Hematopoietic multipotent progenitor cell treated with erythropoietin and hydrocortisone succinate and interleukin-3 and kit ligand, for 6 days (in vitro differentiated cells): ENCODE measurements at places on chromosomes 3 and 15.

DNA sequence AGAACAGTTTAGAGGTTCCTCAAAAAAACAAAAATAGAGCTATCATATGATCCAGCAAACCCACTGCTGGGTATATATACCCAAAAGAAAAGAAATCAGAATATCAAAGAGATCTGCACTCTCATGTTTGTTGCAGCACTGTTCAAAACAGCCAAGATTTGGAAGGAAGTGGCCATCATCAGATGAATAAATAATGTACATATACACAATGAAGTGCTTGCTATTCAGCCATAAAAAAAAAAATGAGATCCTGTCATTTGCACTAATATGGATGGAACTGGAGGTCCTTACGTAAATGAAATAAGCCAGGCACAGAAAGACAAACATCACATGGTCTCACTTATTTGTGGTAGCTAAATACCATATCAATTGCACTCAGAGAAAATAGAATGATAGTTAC, 58.4 kb downstream of the SCAPER start:
- DNase-seq: no peak

DNA sequence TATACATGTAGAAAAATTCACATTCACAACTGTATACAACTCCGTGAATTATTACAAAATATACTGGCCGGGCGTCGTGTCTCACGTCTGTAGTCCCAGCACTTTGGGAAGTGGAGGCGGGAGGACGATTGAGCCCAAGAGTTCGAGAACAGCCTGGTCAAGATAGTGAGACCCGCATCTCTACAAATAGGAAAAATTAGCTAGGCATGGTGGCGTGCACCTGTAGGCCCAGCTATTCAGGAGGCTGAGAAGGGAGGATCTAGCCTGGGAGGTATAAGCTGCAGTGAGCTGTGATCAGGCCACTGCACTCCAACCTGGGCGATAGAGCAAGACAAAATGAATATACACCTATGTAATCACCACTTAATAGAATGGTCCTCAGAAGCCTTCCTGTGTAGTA, 1.3 kb downstream of the RAD51 start:
- no peak for DNase-seq

- no peak for DNase-seq
Observed at GRCh38 chr15:53506370-53506769, 253.1 kb downstream of the WDR72 start.

- DNase-seq: no peak
Observed at GRCh38 chr3:10085738-10086137, 22.3 kb downstream of the FANCD2OS start.

DNA sequence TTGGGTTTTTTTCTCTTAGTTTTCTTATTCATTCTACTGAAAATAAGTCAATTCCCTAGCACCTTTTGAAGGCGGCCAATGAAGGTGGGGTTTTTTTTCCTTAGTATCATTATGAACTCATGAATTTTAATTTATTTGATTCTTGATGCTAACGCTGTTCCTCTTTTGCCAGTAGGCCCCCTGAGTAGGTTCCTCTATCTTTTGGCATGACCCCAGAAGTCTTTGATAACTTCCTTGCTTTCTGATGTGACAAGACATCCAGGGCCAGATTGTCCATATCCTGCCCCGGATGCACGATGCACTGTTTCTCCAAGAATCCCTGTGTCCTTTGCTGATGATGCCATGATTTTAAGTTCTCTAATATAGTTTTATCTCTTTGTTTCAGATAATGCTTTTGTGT, 20.6 kb downstream of the LRRK1 start:
- peak; percentile 64 for DNase-seq

DNA sequence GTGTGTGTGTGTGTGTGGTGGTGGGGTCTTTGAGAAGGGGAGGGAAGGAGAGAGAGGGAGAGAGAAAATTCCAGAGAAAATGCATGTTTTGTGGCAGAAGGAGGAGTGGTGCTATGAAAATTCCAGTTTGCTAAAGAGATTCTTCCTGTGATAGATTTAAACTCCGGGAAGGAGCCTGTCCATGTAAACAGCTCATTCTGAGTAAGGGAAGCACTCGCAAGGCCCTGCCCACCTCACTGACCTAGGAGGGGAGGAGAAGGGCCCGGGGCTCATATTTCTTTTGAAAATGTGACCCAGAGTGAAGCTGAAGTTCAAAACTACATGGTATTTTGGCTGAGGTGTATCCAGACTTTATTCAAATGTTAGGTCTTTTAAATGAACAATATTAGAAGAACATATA, 41.3 kb downstream of the ADAMTSL3 start:
- DNase-seq: no peak

GRCh38 chr3:108283006-108283405, 13.3 kb upstream of the HHLA2 start:
- no peak for DNase-seq

GRCh38 chr15:40873694-40874561, at the start of gene RHOV:
TSS of gene RHOV (minus strand) at chr15:40874234. CDS start at chr15:40874139, 95 bp downstream.
- DNase-seq: peak; percentile 86

DNA sequence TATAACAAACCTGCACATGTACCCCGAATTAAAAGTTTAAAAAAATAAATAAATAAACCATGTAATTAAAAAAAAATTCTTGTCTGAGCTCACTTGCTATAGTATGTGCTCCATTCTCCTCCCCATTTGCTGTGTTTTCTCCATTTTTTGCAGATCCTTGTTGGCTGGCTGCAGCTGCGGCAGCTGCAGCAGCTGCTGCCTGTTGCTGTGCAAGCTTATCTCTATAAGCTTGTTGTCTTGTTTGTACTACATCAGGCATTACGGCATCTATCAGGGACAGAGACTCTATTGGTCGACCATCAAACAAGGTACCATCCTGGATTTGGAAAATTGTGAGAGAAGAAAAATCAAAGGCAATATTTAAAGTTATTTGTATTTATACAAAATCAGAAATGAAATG, 145.9 kb downstream of the TBL1XR1 start:
- no peak for DNase-seq

DNA sequence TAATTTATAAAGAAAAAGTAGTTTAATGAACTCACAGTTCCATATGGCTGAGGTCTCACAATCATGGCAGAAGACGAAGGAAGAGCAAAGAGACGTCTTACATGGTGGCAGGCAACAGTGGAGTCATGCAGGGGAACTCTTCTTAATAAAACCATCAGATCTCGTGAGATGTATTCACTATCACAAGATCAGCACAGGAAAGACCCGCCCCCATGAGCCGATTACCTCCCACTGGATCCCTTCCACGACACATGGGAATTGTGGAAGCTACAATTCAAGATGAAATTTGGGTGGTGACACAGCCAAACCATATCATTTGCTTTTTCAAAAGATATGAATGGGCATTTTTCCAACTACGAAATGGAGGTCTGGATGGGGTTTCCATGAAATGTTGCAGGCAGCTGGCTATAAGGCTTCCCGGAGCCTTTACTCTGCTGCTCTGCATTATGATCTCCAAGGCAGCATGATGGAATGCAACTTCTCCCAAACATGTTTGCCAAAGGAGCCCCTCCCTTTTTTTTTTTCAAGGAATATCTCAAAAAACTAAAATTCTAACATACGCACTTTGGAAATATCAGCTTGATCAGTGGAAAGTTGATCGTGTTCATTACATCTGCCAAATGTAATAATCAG, 189.7 kb downstream of the MEX3B start:
- DNase-seq: no peak

DNA sequence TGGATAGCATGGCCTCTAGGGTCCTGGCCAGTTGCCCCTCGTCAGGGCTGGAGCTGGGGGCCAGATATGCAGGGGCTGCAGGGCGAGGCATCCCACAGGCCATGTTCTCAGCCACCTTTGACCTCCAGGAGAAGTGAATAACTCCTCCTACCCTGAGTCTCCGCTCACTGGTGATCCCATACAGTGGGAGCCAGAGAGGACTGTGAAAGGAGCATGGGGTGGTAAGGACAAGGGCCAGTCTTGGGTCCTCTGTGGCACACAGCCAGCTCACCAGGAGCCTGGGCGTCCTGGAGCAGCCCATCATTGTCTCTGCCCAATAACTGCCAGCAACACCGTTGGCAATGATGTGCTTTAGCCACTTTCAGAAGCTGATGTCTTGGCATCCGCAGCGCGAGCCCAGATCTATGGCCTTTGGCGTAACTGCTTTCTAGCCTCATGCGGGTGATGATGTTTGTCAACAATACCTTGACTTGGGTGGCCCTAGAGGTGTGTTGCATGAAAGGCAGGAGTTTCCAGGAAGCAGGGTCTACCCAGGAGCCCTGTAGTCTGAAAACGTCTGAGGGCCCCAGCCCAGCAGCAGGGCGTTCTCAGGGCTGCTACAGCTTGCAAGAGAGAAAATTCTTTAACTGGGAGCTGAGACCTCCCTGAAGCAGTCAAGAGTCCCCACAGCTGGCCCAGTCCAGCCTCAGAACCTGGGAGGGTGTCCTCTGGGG, 61.1 kb upstream of the IQSEC1 start:
- DNase-seq: no peak

DNA sequence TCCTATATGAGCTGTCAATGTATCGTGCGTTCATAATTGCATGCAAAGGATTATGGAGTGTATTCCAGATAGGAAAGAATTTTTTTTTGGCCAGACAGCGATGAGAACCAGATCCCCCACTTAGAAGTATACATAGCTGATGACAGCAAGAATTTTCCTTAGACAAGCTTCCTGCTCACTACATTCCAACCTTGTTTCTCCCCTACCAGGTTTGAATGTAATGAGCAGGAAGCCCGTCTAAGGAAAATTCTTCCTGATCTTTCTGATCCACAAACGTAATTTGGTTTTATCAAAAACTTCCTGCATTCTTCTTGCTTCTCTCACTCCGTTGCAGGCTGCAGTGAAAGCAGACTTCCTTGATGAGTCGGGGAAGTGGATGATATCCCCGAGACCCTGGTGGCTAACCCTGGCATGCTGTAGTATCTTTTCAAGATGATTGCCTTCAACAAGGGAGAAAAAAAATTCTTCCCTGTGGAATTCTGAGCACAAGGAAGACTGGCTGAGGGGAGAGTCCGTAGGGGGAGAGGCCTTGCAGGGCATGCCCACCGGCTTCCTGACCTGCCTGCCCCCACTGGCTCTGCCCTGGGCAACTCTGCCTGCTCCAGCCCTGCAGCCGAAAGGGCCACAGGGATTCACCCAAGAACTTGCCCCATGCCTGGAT, 243.1 kb downstream of the TLE3 start:
- DNase-seq: no peak

DNA sequence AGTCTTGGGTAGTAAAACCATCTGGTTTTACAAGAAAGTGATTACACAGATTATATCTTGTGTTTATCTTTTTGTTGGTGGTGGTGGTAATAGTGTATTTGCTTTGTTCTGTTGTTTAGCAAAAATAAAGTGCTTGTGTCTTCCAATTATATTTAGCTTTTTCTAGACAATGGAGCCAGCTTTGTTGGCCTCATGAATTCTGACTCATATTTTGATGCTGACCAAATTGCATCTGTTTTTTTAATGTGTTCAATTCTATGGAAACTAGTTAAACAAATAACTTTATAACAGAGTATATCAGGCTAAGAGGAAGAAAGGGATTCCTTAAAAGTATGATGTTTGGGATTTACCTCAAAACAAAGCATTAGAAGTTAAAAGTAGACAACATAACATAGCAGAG, 69.3 kb upstream of the BFSP2 start:
- no peak for DNase-seq

DNA sequence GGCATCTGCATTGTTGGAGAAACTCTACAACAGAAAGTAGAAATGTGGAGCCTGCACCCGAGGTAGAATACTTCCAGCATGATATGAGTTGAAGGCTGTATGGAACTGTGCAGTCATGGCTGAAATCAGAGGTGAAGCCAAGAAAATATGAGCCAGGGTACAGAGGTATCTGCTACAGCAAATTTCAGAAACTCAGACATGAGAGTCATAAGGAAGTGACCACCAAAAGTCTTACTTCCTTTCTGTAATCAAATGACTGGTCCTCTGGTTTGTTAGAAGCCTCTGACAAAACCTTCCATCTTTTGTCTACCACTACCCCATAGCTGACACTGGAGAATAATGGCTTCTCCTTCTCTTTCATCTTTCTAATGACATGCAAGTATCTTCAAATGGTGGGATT, 159.4 kb downstream of the TMEM108 start:
- DNase-seq: no peak

DNA sequence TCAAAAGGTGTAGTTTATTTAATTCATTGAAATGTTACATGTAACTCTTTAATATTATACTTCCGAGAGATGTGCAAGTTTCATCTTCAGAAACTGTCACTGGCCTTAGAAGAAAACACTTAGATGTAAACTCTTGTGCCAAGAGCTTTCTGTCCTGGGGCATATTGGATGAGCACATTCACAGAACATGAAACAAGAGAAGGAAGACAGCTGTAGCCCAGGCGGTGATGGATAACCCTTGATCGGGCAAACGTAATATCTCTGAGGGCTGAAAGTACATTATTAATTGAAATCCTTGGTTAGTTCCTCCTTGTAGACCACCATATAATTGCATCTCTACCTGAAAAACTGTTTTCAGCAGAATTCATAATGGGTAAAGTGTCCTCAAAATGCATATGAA, 67.4 kb downstream of the MECOM start:
- DNase-seq: no peak

DNA sequence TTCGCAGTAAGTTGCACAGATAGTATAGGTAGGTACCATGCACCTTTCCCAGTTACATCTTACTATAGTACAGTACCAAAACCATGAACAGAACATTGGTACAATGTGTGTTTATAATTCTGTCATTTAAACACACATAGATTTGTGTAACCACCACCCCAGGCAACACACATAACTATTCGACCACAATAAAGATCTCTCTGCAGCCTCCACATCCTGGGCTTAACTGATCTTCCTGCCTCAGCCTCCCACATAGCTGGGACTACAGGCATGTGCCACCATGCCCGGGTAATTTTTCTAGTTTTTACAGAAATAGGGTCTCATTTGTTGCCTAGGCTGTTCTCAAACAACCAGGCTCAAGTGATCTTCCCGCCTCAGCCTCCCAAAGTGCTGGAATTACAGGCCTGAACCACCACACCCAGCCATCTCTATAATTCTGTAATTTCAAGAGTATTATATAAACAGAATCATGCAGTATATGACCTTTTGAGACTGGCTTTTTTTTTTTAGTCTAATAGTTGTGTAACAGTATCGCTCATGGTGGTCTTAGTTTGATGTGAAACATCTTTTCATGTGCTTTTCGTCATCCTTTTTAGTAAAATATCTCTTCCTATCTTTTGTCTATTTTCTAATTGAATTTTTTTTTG, 13.3 kb upstream of the TMF1 start:
- DNase-seq: no peak

GRCh38 chr3:23199649-23200048, 3.5 kb upstream of the UBE2E2 start:
- DNase-seq: no peak

GRCh38 chr15:40320931-40321371, 2.5 kb upstream of the INAFM2 start:
- peak; percentile 90 for DNase-seq
